ENCODE measurements at places on chromosomes 6 and 20.

DNA sequence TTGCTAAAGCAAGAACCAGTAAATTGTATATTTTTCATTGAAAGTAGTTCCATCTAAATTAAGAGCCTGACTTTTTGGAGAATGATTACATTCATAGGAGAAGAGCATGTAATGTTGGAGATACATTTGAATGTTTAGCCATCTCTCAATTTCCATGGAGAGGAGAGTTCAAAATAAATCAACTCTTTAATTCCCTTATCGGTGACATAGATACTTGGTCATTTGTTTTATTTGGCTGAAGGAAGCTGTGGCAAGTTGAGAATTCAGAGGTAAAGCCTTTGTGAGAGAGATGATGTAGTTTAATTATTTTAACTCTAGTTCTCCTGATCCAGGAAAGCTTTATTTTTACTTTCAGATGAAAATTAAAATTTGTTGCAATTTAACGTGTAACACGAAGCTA is 22.3 kb downstream of the QKI start:
- no peak for DNase-seq

GRCh38 chr6:106844930-106845329 is 129.6 kb downstream of the CD24 start:
- DNase-seq = no peak

- DNase-seq = no peak
Measured at GRCh38 chr6:13881621-13882165, 43.1 kb upstream of the RNF182 start.

- DNase-seq = no peak
Measured at GRCh38 chr20:37816003-37816402, 86.9 kb upstream of the VSTM2L start.

- DNase-seq = no peak
Measured at GRCh38 chr20:41650231-41650948, 32.2 kb upstream of the CHD6 start.

- no peak for DNase-seq
Measured at GRCh38 chr6:111989743-111990142, 64.2 kb upstream of the CCN6 start.

- DNase-seq = no peak
Measured at GRCh38 chr20:57609086-57609841, 11.0 kb downstream of the ZBP1 start.

DNA sequence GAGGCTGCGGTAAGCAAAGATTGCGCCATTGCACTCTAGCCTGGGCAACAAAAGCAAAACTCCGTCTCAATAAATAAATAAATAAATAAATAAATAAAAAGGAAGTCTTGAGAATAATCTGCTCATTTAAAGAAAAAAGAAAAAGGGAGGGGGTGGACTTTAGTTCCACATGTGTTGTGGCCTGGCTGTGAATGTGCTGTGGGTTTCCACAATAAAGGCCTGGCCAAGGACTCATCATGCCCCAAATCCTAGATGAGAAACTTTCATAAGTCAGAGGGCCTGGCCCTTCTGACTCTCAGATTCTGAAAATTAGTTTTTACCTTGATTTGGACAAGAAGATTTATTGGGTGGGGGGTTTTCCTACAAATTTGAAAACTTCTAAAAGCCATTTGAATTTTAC is 48.4 kb downstream of the RIOK1 start:
- DNase-seq = no peak

All from H54 (cell line).